ENCODE measurements at places on chromosomes 16 and 17.

DNA sequence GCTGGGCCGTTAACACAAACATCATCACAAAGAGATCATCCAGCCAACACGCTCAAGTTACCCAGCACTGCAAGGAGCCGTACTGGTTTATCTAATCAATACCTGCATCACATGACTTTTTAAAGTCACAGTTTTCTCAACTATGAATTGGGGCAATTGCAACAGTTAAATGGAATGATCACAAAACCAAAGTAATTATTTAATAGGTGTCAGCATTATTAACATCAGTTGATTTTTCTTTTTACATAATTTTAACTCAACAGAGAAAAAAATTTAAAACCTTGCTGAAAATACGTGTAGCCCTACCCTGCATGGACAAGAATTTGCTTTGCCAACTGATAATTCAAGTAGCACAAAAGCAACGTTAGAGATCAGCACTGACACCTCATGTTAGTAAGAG, 95.7 kb upstream of the SOX9 start:
- no peak for DNase-seq

DNA sequence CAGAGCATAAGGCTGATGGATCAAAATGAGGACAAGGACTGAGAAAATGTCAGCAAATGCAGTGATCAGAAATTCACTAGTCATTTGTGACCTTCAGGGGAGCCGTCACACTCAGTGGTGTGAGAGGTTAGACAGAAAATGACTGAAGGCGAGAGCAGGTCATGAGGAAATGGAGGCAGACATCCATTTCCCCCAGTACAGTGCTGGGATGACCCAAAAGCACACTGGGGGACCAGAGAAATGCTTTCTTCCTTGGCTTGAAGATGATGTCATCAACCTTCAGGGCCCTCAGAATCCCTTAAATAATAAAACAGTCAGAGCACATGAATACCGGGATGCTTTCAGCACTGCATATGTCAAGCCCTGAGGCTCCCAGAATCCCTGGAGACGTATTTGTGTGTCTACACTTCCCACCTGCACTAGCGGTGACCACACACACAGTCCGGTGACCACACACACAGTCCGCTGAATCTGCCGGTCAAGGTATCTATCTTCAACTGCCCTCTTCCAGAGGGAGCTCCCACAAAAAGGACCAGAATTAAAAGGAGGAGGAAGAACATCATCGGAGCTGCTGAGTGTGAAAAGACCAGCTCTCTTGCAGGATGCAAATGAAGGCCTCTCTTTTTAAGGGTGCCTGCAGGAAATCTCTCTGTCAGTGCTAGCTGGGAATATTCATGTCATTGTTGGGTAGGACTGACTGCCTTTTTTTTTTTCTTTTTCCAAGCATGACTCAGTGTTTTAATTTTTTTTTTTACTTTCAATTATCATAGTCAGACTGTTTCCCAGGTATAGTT, 8.2 kb downstream of the UBE2O start:
- DNase-seq, result peak; percentile 17

GRCh38 chr17:48928876-48929811, 15.5 kb downstream of the SNF8 start:
- no peak for DNase-seq

GRCh38 chr16:50839920-50840729, 98.2 kb downstream of the CYLD start:
- no peak for DNase-seq
